AG08396 (cell line): ENCODE measurements at places on chromosomes 4 and X.
A peak's percentile ranks its signal among the peaks of the same experiment; 100 is the strongest.

DNA sequence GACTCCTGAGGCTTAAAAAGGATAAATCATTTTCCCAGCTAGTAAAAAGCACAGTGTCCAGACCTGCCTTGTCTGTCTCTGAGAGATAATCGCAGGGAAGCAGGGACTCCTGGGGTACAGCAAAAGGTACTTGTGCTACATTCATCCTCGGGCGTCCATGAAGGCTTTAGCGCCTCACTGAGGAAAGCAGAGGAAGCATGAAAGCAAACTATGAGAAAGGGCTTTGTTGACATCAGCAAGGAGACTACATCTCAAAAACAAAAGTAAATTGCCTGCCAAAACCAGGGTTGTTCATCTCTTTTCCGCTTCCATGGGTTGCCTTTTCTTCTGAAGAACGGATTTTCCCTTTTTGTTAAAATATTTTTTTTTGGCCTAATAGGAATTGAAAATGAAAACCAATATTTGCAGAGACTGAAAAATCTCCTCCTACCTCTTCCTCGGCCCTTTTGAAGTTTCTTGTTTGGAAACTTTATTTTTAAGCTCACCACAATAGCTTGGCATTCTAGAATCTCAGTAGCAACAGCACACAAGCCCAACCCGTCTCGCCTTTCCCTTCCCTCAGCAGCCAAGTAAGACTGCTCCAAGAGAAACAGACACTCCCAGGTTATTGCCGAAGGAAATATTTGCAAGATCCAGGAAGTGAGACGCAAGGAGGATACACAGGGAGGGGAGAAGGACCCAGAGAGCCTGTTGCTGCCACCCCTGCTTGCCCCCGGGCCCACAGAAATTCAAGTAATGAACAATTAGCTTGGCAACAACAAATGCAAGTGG is 148.3 kb upstream of the DGKK start:
- DNase-seq, result no peak

- no peak for DNase-seq
Observed at GRCh38 chr4:106312377-106312776, 3.6 kb downstream of the TBCK start.

- no peak for DNase-seq
Observed at GRCh38 chr4:11341337-11342043, 87.2 kb downstream of the HS3ST1 start.

GRCh38 chrX:19121898-19122640 is at the start of gene ADGRG2:
TSS of gene ADGRG2 (minus strand) at chrX:19122468. CDS start at chrX:19068834, 53,634 bp downstream.
- DNase-seq, result peak; percentile 48
